ENCODE measurements at places on chromosomes 13 and 19.

DNA sequence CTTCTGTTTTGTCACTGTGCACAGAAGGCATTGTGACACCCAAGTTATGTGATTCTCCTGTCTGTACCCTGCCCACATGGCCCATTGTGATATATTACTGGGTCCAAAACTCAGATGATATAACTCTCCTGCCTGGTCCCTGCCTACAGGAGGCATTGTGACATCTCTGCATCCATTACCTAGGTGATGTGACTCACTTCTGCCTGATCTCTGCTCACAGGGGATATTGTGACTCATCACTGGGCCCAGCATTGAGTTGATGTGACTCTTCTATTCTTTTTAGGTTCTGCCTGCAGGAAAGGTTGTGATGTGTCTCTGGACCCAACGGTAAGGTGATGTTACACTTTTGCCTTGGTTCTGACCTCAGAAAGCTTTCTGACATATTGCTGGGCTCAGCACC lies 67.9 kb upstream of the ZNF724 start:
- DNase-seq: no peak

- no peak for DNase-seq
Observed at GRCh38 chr19:47058621-47059022, 10.2 kb upstream of the TMEM160 start.

DNA sequence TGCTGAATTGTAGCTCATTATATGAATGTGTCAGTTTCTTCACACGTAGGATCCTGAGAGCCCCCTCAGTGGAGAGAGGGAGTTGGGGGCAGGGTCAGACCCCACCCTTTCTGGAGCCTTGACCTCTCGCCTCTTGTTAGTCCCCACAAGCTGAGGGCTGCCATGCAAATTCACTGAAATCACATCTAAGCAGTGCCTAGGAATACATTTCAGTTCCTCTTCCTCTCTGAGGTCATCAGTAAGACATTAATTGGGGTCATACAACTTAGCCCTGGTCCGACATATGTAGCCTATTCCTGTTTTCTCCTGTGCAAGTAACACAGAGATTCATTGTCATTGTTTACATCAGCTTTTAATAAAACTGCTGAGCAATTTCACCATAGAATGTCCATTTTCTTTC lies 30.0 kb downstream of the MYO9B start:
- DNase-seq: no peak

- DNase-seq: no peak
Observed at GRCh38 chr19:8158411-8159074, 9.2 kb upstream of the FBN3 start.

- DNase-seq: no peak
Observed at GRCh38 chr19:6925386-6925785, 38.0 kb downstream of the ADGRE1 start.

All from activated CD4-positive, CD25-positive, alpha-beta regulatory T cell treated with anti-CD3 and anti-CD28 coated beads, Interleukin-2, amount 50 U/mL, for 72 hours (primary cell).